ENCODE measurements at places on chromosomes 7 and 10. TPM values are rescaled to one million over a fixed set of nuclear protein-coding genes. Genes with fewer than 3 reads are reported as not detected.

GRCh38 chr7:131038153-131038552 is 289.5 kb upstream of the MKLN1 start:
- DNase-seq, result no peak

- no peak for DNase-seq
Measured at GRCh38 chr7:21771266-21771665, 174.4 kb downstream of the CDCA7L start.

GRCh38 chr7:101626069-101626671 is 2.9 kb downstream of the MYL10 start:
- DNase-seq, result no peak

DNA sequence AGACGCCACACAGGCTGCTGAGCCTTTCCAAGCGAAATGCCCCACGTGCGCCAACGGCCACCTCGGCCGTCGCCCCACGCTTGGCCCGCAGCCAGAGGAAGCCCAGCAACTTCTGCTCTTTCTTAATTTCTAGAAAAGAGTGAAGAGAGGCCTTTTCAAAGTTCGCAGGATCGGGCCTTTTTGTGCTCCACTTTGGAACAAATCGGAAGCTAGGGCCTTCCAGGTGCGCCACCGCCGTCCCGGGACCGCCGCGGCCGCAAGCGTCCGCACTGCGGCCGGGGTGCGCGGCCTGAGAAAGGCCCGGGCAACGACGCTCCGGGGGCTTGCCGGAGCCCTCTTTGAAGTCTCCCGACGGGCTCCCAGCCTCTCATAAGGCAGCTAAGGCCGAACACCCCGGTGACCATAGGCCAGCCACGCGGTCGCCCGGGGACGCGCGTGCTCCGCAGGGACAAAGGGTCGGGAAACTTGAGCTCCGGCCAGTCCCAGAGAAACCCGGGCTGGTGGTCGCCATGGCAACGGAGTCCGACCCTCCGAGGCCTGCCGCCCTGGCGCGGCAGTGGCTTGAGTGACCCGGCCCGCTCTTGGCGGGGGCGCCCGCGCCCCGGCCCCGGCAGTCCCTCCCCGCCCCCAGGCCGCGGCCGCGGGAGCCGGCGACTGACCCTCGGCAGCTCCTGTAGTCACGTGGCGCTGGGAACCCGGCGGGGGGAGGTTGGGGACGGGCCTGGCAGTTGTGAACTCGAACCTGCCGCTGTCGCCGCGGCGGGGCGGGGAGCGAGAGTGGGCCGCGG is at the start of gene REPIN1:
Gene REPIN1, plus strand, starts transcription at position 727 of the 788 bp plus-strand sequence. CDS start 890 bp downstream, outside the sequence.
- peak; percentile 97 for DNase-seq

DNA sequence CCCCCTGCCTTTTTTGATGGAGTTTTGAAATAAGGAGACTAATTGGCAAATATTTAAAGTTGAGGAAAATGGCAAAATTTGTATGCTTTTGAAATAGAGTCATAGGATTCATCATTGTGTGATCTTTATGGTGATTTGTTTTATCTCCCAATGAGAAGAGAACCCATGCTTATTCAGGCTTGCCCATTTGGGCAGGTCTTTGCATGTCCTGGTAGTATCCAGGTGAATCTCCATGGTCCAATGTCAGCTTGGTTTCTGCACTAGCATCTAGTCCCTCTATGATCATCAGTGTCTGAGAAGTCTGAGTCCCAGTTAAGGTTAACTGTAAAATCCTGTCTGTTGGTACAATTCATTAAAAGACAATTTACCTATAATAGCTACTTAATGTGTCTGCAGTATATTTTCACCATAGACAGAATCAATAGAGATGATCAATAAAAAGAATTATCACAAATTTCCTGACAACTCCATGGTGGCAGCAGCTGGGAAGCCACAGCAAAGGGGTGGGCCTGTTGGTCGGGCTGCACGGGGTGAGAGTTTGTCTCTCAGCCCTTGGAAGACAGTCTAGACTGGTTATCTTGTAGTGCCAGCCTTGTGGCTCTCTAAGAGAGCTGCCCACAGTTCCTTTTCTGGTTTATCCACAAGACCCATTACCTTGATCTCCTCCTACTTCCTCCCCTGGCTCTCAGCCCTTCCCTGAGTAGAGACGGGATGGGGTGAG is 22.2 kb upstream of the BMPER start:
- no peak for DNase-seq

DNA sequence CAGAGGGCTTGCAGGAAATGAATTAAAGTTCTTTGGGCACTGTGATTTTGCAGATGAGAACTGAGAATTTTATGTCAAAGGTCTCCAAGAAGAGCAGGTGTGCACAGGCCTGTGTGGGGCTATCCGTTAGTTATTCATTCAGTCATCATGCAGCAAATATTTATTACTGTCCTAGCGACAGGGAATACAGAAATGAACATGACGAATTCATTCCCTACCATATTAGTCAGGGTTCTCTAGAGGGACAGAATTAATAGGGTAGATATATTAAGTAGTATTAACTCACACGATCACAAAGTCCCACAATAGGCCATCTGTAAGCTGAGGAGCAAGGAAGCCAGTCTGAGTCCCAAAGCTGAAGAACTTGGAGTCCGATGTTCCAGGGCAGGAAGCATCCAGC is 2.9 kb upstream of the MMP21 start:
- no peak for DNase-seq

DNA sequence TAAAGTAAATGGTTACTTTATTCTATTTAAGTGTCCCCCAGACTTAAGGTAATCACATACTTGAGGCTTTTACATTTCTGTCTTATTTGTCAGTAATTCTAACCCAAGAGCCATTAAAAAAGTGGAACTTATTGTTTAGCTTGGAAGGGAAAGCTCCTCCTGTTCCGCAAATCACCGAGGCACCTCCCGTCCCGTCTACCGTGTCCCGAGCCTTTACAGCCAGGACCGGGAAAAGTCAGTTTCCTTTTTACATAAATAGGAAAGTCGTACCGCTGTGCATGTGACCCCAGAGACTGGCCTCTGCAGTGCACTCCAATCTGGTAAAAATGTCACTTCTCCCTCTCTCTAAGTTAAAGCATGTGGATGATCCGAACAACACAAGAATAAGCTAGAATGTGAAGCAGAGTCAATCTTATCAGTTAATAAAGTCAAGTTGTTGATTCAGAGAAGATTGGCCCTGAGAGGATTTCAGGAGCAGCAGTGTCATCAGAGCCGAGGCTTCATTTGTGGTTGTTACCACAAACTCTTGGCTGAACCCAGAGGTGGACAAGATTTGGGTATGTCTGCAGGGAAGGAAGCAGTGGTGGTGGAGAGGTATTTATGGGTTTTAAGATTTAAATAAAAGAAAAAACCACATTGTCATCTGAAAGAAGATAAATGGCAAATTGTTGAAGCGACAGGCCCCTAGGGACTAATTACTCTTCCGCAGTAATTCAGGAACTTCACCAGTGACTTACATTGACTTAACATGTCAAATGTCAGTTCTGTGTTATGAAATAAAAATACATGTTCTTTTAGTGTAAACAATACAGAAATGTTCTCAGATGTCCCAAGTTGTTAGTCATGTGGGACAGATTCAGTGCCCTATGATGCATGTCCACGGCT is 316.6 kb upstream of the ZNF32 start:
- DNase-seq, result peak; percentile 63

DNA sequence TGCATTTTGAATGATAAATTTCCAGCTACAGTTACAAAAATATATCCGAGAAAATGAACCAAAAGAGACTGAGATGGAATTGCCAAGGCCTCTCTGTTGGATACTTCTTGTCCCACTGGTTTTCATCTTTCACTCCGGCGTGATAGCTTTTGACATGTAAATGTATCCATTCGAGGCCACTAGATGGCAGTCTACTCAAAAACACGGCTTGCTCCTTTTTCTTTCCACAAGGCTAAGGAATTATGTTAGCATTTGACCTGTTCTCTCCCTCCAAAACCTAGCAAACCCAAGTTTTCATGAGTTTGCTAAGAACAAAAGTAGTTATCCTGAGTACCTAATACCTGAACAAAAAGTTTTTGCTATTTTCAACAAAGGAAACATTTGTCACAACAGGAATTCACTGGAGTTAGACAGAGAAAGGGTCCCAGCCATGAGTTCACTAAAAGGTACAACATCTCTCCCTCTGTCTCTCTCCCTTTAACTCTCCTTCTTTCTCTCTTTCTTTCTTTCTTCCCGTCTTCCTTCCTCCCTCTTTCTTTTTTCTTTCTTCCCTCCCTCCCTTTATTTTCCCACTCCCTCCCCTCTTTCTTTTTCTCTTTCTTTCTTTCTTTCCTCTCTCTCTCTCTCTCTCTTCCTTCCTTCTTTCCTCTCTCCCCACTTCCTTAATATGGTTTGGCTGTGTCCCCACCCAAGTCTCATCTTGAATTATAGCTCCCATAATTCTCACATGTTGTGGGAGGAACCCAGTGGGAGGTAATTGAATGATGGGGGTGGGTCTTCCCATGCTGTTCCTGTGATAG is 207.9 kb upstream of the MYO3A start:
- DNase-seq, result no peak

DNA sequence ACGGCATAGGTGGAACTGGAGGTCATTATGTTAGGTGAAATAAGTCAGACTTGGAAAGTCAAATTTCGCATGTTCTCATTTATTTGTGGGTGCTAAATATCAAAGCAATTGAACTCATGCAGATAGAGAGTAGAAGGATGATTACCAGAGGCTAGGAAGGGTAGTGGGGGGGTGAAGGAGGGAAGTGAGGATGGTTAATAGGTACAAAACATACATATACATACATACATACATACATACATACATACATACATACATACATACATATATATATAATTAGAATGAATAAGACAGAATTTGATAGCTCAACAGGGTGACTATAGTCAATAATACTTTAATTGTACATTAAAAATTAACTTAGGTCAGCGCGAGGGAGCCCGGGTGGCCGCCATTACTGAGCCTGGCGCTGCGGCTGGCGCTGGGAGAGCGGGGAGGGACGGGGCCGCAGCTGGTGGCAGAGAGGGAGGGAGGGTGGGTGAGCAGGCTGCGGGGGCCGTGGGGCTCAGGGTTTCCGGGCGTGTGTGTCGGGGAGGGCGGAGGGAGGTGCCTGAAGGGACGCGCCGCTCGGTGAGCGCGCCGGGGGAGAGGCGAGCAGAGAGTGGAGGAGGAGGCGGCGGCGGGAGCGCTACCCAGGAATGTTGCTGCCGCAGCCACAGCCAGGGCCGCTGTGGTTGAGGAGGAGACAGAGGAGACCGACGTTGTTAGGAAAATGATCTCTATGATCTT is 85.8 kb upstream of the EGFR start:
- DNase-seq, result peak; percentile 86

DNA sequence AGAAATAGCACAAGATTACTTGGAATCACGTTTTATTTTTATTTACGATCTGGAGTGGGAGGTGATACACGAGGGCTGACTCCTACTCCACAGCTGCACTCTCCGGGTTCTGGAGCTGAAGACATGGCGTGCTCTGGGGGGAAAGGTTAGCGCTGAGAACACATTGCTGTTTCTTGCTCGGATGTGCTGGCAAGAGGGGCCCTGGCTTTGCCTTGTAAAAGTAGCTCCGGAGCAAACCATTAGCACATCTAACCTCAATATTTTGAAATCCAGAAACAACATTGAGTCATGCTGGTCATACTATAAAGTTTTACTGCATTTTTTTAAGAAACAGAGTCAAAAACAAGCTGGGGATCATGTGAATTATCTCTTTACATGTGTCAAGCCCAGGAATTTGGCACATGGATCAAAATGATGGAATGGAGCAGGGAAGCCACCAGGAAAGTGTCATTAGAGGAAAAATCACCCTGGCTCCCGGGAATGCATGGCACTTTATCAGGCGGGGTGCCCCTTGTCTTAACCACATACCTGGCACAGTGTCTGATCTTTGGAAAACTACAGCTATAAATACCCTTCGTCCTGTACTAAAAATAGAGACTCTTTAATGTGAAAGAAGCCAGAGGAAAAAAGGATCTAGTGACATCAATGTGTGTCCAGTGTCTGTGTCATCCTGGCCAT is 31.6 kb upstream of the LYZL1 start:
- peak; percentile 93 for DNase-seq

DNA sequence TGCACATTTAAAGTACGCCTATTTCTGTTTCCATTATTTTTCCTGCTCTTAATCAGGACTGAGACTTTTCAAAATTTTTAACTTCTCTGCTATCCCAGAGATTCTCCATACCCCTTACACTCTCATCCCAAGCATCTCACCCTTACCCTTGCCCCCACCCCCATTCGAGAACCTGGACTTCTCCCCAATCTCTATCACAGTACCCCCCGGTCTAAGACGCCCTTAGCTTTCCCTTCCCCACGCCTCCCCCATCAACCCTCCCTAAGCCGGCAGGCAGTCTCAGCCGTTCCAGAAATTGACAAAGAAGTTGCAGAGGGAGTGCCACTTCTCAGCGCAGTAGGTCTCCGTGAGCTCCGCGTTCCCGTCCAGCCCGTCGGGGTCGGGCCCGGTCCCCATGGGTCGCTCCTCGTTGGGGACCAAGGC is 1.4 kb downstream of the FGFBP3 start:
- no peak for DNase-seq

GRCh38 chr10:70458329-70459060 is 17.0 kb upstream of the NODAL start:
- DNase-seq, result peak; percentile 93

DNA sequence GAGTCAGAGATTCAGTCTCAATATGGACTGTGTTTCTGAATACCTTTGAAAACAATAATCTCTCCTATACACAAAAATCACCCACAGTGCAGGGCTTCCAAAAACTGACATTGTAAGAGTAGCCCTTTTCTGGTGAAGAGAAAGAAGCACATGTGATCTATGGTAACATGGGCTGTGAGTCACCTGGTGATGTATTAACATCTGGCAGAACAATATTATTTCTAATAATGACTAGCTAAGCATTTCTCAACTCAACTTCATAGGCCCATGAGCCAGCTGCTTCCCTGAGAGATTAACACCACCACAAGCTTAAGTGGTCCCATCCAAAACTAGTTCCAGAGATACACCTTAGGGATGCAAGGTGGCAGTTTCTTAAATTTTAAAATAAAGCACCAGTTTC is 331.0 kb upstream of the NRP1 start:
- DNase-seq, result no peak

DNA sequence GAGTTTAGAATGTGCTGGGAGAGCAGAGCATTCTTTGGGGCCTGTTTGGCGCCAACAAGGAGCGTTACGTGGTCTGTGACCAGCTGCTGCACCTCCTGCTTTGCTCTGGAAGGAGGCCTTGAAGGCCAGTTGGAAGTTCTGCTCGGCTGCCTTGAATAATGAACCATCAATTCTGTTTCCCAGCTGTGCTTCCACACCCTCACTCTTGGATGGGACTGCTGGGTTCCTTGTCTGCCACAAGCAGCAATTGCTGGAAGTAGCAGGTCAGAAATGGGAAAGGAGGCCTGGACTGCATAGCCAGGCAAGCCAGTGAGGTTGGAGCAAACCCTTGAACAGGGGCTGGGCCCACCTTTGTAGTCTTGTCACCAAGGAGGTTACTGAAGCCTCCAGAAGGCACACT is 86.6 kb upstream of the INSYN2A start:
- no peak for DNase-seq

- DNase-seq, result no peak
Measured at GRCh38 chr7:88452646-88453045, 146.0 kb upstream of the STEAP4 start.

ADO gene
- total RNA-seq, result 20.7 TPM

CCDC172 gene
- total RNA-seq, result not detected

MRPS16 gene
- 59.0 TPM for total RNA-seq

TAS2R41 gene
- total RNA-seq, result 0.46 TPM

GNAT3 gene
- total RNA-seq, result not detected

BAMBI gene
- 11.1 TPM for total RNA-seq

TSPAN33 gene
- 5.2 TPM for total RNA-seq
